ENCODE measurements at places on chromosomes 11 and 22.

DNA sequence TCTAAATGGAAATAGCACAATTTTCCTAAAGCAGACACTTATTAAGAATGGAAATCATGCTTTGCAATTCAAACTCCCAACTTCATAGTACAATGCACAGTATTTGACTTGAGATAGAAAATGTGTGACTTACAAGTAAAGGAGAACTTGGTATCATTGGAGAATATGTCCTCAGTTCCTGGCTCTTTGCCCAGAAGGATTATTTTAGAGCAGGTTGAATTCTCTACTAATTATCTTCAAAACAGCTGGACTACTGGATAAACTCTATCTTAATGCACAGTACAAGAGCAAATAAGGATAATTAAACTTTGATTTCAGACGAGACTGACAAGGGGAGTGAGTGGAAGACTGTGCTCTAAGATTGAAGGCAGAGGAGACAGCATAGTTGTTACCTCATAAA is 839.4 kb downstream of the OPCML start:
- DNase-seq = no peak

- no peak for DNase-seq
Measured at GRCh38 chr11:92843455-92843854, 126.0 kb upstream of the MTNR1B start.

- DNase-seq = no peak
Measured at GRCh38 chr11:113467545-113467944, 7.7 kb downstream of the DRD2 start.

DNA sequence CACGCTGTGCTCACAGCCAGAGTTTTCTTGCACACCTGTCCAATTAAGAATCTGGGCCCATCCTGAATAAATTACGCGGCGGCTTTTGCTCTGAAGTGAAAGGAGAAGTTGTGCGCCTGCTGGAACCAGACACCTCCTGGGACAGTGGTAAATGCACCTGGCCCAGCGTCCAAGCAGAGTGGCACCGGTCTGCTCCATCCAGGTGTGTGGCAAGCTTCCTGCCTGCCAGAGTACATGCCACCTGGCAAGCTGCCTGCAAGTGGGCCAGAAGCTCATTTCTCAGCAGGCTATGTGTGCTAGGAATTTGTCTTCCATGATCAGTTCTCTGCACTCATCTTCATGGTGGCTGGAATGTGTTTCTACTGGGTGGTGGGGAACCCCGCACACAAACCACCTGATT is 660.6 kb downstream of the ETS1 start:
- no peak for DNase-seq

- DNase-seq = no peak
Measured at GRCh38 chr11:18493310-18493709, 33.4 kb downstream of the TSG101 start.

GRCh38 chr11:13344818-13345217 is 67.2 kb downstream of the BMAL1 start:
- no peak for DNase-seq

Data from activated gamma-delta T cell (primary cell).